ENCODE measurements at places on chromosomes 12 and 14. TPM values are rescaled to one million over a fixed set of nuclear protein-coding genes. Genes with fewer than 3 reads are reported as not detected.
A peak's percentile ranks its signal among the peaks of the same experiment; 100 is the strongest.

Gene ASPG
- total RNA-seq = 1.2 TPM

Gene TAS2R8
- 0.44 TPM for total RNA-seq

Gene NCOR2
- total RNA-seq = 132 TPM

Gene NFE2
- total RNA-seq = 0.49 TPM

Gene CKB
- 23.1 TPM for total RNA-seq

Gene MEG3
- total RNA-seq = not detected

Gene VDR
- total RNA-seq = 2.3 TPM

Gene C1R
- total RNA-seq = 1.4 TPM

Gene STON2
- 66.8 TPM for total RNA-seq

Gene STAC3
- total RNA-seq = 3.3 TPM

Gene PRIMA1
- 0.08 TPM for total RNA-seq

GRCh38 chr12:21881965-21882364 is 59.3 kb downstream of the ABCC9 start:
- no peak for DNase-seq

DNA sequence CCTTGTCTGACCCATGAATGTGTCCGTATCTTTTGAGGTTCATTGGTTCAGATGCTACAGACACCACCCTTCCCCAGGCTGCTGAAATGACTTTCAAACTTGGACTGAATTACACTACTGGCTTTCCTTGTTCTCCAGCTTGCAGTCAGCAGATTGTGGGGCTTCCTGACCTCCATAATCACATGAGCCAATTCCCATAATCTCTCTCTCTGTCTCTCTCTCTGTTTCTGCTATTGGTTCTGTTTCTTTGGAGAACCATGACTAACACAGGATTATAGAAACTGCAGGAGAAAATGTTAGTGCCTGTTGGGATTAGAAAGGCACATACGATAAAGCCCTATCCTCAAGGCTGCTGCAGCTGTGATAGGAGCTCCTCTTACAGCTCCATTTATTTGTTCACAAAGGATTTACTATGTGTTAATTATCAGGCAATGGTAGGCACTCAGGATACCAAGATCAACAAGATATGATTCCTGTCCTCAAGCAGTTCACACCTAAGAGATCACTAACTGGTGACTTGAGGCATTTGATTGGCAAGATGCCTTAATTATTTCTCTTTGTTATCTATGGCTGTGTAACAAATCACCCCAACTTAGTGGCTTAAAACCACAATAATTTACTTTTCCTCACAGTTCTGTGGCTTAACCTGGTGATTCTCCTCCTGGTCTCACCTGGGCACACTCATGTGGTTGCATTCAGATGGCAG is 10.2 kb upstream of the NYNRIN start:
- no peak for DNase-seq

- DNase-seq = no peak
Measured at GRCh38 chr12:76766161-76766560, 2.2 kb downstream of the ZDHHC17 start.

DNA sequence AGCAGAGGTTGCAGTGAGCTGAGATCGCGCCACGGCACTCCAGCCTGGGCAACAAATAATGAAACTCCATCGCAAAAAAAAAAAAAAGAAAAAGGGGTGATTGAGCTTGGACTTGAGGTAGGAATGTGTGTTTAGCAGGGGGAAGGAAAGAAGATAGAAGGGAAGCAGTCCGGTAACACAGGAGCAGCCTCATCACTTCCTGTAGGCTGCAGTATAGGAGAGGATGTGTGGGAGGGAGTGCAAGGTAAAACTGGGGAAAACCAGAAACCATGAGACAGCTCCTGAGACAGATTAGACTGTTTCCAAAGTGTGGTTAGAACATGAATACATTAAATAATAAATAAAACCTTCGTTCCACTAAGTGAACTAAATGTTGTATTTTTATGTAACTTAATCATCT is 49.2 kb downstream of the FGD4 start:
- no peak for DNase-seq

- DNase-seq = peak; percentile 54
Measured at GRCh38 chr12:96445691-96446583, 43.4 kb upstream of the CFAP54 start.

GRCh38 chr12:91053951-91054715 is 3.7 kb downstream of the KERA start:
- DNase-seq = no peak

DNA sequence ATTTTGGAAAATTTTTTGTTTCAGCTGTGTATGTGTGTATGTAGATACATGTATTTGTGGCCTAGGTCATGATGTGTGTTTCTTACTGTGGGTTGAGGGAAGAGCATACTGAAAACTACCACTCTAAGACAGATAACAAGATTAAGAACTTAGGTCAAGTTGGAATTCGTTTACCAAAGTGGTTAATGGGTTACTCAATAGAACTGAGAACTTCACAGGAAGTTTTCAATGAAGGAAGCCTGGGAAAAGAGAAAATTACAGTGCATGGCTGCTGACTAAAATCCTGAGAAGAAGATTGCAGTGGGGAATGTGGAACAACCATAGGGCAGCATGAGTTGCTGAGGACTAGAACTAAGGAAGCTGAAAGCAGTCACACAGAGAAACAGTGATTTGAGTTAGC is 21.4 kb upstream of the FOXG1 start:
- no peak for DNase-seq

DNA sequence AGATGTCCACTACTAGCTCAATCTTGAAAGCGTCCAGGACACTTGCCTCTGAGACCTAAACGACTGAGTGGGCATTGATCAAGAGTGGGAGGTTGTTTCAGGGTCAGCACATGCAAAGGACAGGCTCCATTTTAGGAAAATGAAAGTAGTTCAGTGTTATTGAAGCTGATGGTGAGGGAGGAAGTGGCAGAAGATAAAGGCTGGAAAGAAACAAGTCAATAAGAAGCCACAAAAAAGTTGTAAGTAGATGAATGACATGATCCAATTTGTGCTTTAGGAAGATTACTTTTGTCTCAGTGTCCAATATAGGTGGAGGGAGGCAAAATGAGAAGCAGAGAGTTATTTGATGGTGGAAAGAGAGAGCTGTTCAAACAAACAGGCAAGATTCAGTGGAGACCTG is 22.0 kb downstream of the GPR65 start:
- no peak for DNase-seq

GRCh38 chr14:22737052-22737451 is 29.4 kb upstream of the OXA1L start:
- no peak for DNase-seq

GRCh38 chr14:32010604-32011125 is 66.4 kb upstream of the ARHGAP5 start:
- no peak for DNase-seq

DNA sequence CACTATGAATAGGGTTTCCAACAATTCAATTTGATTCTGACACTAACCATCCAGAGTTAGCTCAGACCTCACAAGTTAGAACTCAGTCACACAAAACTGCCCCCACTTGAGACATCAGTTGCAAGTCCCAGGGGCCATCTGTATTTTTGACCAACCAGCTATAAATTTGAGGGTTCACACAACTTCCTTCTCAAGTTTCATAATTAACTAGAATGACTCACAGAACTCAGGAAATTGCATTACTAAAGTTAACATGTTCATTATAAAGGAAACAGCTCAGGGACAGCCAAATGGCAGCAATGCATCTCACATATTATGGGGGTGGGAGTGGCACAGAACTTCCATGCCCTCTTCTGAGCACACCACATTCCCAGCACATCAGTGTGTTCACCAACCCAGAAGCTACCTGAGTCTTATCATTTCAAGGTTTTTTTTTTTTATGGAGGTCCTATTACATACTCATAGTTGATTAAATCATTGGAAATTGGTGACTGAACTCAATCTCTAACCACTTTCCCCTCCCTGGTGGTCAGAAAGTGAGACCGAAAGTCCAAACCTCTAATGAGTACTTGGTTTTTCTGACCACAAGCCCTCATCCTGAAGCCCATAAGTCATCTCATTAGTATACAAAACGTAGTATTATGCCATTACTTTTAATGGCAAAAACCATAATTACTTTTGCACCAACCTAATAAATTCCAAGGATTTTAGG is 1721.5 kb upstream of the SEL1L start:
- DNase-seq = no peak

- no peak for DNase-seq
Measured at GRCh38 chr12:19683178-19683927, 244.1 kb downstream of the AEBP2 start.

GRCh38 chr14:68020493-68020892 is 200.9 kb downstream of the RAD51B start:
- no peak for DNase-seq

DNA sequence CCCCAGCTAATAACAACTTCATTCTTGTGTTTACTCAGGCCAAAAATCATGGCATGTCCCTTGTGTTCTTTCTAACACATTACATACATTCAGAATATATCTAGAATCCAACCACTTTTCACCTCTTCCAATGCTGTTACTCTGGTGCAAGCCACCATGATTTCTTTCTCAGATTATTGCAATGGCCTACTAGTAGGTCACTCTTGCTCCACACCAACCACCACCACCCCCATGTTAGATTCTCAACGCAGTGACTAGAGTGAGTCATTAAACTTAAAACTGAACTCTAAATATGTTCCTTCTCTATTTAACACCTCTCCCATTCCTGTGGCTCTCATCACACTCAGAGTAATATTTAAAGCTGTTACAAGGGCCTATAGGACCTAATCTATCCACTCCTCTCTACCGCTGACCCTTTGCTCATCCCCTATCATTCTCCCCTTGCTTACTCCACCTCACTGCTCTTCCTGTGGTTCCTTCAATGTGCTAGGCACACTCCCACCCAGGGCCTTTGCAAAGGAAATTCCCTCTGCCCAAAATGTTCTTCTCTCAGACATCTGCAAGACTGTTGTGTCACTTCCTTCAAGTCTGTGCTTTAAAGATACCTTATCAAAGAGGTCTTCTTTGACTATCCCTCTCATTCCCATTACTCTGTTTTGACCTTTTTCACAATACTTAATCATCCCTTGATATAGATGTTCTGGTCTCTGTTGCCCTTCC is 6.6 kb downstream of the RTN1 start:
- no peak for DNase-seq

Measured in endothelial cell (in vitro differentiated cells).